CD4-positive, alpha-beta memory T cell (primary cell): ENCODE measurements at places on chromosomes 12 and 14. TPM values are rescaled to one million over a fixed set of nuclear protein-coding genes. Genes with fewer than 3 reads are reported as not detected.
A peak's percentile ranks its signal among the peaks of the same experiment; 100 is the strongest.

GRCh38 chr14:89542786-89543424 lies 125.9 kb upstream of the FOXN3 start:
- H3K4me3 ChIP-seq, result no peak overlapping the region
- H3K27ac ChIP-seq, result no peak overlapping the region
- no peaks in the 10 kb centered on the region for H3K36me3 ChIP-seq
- no peak for DNase-seq
- no peaks in the 10 kb centered on the region for H3K27me3 ChIP-seq

- H3K27me3 ChIP-seq, result no peaks in the 10 kb centered on the region
- DNase-seq, result no peak
- no peaks in the 10 kb centered on the region for H3K36me3 ChIP-seq
- H3K27ac ChIP-seq, result no peak overlapping the region
- no peak overlapping the region for H3K4me3 ChIP-seq
Measured at GRCh38 chr14:72883961-72884360, 9.9 kb downstream of the DPF3 start.

DNA sequence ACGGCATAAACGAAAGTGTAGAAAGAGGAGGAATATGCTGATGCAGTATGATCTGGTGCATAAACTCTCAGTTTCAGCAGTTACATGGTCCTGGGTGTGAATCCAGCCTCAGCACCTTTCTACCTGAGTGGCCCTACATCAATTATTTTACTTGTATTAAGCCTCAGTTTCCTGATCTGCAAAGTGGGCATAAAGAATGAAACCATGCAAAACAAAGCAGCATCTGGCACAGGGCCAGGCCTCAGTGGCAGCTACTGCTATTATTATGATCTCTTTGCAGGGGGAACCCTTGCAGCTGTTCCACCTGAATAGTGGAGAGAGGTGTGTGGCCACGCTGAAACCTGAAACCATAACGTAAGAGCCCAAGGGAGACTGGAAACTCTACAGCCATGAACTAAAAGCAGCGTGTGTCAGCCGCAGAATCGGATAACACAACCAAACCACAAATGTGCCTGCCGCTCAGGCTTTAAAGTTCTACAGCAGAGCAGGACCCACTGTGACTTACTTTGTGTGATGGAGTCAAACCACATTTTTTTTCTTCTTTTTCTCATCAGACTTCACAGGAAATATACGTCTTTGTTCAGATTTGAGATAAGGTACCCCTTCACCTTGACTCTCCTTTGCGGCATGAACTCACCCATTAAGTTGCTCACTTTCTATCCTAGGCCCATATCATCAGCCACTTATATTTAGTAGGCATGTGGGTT lies 29.2 kb upstream of the FOS start:
- peak overlapping the region; percentile 80 for H3K27ac ChIP-seq
- peaks cover 58% of the 10 kb centered on the region for H3K4me1 ChIP-seq
- no peaks in the 10 kb centered on the region for H3K36me3 ChIP-seq

Gene NKX2-1
- not detected for total RNA-seq
